ENCODE measurements at places on chromosomes 2 and 18.

DNA sequence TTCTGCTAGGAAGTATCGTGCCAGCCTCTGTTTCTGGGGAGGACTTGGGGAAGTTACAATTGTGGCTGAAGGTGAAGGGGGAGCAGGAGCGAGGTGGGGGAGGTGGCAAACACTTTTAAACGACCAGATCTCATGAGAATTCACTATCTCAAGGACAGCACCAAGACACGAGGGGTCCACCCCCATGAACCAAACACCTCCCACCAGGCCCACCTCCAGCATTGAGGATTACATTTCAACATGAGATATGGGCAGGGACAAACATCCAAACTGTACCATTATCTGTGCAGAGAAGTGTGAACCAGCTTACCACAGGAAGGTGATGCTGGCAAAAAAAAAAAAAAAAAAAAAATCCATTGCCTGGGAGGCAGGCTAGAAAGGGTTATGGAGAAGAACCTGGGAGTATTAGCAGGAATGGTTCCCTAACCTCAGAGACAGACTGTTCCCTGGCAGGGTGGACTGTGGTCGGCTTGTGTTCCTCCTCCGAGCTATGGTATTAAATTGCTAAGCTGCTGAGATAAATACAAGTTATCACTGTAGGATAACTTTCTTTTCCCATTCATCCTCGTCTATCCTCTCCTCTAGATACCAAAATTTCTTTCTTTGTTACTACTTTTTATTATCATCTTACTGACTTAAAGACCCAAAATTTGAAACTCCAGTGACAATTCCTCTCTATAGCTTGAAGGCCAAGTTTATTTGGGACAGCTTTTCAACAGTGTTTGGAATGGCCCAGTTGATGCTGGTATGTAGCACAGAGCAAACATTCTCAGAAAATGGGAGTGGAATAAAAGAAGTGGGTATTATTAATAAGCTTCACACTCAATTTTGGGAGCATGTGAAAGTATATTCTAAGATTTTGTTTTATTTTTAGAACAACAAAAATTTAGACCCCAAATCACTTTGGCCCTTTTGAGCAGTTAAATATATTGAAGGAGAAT lies 73.7 kb upstream of the MAP3K20 start:
- no peak for DNase-seq

- no peak for DNase-seq
These were observed 131.5 kb downstream of the ZNF532 start for GRCh38 chr18:58996131-58996641.

DNA sequence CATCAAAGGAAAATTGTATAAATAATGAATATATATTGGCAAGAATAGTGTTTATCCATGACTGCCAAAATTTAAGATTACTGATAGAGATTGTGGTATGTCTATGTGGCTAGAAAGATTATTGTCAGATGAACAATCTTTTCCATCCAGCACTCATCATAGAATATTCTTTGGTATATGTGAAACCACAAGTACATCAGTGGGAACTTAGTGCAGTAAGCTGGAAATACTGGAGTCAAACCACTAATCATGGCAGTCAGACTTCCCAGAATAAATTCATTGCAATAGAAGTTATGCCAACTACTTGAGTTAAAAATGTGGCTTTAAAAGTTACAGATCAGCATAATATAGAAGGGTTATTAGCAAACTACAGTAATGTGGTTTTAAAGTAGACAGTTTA lies 310.3 kb downstream of the GULP1 start:
- DNase-seq, result no peak

DNA sequence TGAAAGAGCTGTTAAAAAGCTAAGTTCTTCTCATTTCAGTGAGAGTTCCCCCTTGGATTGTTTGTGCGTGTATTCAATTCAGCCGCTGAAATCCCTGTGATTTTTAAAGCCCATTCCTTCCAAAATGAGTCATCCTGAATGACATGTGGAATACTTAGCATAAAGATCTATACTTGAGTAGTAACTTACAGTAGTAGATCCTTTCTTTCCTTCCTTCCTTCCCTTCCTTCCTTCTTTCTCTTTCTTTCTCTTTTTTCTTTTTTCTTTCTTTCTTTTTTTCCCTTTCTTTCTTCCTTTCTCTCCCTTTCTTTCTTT lies 18.2 kb upstream of the SOX11 start:
- no peak for DNase-seq

DNA sequence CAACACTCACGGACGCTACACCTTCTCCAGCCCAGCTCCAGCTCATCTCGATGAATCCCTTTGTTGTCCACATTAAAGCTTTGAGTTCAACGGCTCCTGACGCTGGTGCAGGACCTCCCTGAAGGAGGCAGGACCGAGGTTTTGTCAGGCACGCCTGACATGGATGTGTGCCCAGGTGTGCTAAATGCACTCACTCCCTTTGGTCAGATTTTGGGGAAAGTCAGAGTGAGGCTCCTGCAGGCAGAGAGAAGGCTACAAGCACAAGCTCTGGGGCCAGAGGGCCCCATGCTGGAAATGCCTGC lies 78.6 kb downstream of the NDUFA10 start:
- no peak for DNase-seq
